ENCODE measurements at places on chromosomes 6 and 20. TPM values are rescaled to one million over a fixed set of nuclear protein-coding genes. Genes with fewer than 3 reads are reported as not detected.

FOXS1 gene
- total RNA-seq: 2.3 TPM

DNA sequence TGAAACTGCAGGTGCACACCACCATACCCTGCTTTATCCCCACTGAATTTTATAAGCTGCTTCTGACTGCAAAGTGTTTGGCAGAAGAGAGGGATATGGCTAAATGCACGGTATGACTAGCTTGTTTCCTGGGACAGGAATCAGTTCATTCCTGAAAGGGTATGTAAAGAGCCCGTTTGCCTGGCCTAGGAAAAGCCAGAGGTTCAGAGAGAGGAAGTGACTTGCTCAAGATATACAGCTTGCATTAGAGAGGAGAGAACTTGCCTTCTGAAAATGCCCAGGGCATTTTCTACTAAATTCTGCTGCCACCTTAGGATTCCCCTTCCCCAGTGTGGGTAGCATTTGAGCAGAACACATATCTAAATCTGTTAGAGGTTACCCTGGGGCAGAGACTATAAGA, 683 bp upstream of the GCNT2 start:
- DNase-seq: peak; percentile 4
- H3K4me3 ChIP-seq: no peak overlapping the region
- H3K36me3 ChIP-seq: no peaks in the 10 kb centered on the region
- H3K4me1 ChIP-seq: no peaks in the 10 kb centered on the region
- H3K27ac ChIP-seq: peak overlapping the region; percentile 75

- peaks cover 6% of the 10 kb centered on the region for H3K27me3 ChIP-seq
- no peaks in the 10 kb centered on the region for H3K36me3 ChIP-seq
- H3K4me3 ChIP-seq: no peak overlapping the region
- H3K4me1 ChIP-seq: peaks cover 7% of the 10 kb centered on the region
These were observed 129.4 kb downstream of the CDH26 start for GRCh38 chr20:60087563-60088105.

CYP21A2 gene
- 1.5 TPM for total RNA-seq

GRCh38 chr6:22194188-22194921, 102.5 kb downstream of the PRL start:
- DNase-seq: no peak
- no peaks in the 10 kb centered on the region for H3K36me3 ChIP-seq
- no peak overlapping the region for H3K4me3 ChIP-seq
- H3K4me1 ChIP-seq: no peaks in the 10 kb centered on the region
- no peaks in the 10 kb centered on the region for H3K27me3 ChIP-seq

GRCh38 chr6:54445207-54445606, 137.0 kb downstream of the TINAG start:
- H3K36me3 ChIP-seq: no peaks in the 10 kb centered on the region
- H3K4me1 ChIP-seq: no peaks in the 10 kb centered on the region

RUNX2 gene
- 6.7 TPM for total RNA-seq

- H3K27ac ChIP-seq: no peak overlapping the region
- H3K4me1 ChIP-seq: peaks cover 11% of the 10 kb centered on the region
- no peaks in the 10 kb centered on the region for H3K36me3 ChIP-seq
- no peak for DNase-seq
- H3K4me3 ChIP-seq: no peak overlapping the region
These were observed 60.6 kb downstream of the ANKS1A start for GRCh38 chr6:34949636-34950035.

DNA sequence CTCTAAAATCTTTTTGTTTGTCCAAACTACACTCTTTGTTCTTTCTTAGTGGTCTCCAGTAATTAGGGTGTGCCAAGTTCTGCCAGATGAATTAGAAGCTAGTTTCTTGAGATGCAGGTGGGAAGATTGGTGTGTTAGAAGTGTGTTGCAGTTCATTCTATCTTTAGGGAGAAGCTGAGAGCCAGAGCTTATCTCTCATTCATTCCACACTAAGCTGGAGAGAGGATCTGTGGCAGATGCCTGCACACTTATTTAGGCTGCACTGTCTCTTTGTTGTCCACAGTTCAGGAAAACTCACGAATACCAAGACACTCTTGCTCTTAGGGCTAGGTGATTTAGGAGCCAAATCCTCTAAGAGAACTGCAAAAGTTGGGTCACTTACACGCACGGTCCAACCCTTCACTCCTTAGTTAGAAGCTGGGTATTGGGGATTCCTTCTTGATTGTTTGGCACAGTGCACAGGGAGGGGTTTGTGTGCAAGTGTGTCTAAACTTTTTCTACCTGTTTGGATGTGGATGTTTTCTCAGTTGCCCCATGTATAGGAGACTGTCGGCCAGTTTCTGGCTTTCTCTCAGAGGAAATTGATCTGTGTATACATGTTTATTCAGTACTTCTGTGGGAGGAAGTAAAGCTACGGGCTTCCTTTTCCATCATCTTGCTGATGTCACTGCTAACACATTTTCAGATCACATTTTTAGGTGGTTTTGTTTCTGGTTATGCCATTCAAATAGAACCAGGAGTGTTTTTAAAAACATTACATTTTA, 49.5 kb downstream of the SMAP1 start:
- no peaks in the 10 kb centered on the region for H3K36me3 ChIP-seq
- H3K27me3 ChIP-seq: no peaks in the 10 kb centered on the region
- DNase-seq: peak; percentile 12
- H3K4me3 ChIP-seq: no peak overlapping the region
- H3K4me1 ChIP-seq: no peaks in the 10 kb centered on the region

LHFPL5 gene
- not detected for total RNA-seq

DNA sequence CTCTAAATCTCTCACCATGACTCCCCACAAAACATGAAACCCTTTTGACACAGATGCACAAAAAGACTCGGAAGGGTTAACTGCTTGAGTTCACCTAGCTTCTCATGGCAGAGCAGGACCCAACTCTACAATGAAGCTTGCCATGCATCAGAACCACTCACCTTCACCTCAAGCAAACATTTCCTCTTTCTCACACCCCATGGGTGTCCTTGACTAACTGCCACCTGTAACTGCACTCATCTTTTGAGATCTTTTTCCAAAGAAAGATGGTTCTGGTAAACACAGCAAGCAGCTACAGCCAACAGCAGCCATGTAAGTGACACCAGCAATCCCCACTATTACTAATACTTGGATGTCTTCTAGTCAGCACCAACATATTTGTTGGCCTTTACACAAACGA, 76.5 kb downstream of the EFHC1 start:
- H3K4me3 ChIP-seq: no peak overlapping the region
- H3K4me1 ChIP-seq: peaks cover 7% of the 10 kb centered on the region
- H3K36me3 ChIP-seq: peaks cover 12% of the 10 kb centered on the region
- DNase-seq: no peak

- H3K27me3 ChIP-seq: no peaks in the 10 kb centered on the region
- peaks cover 44% of the 10 kb centered on the region for H3K36me3 ChIP-seq
- H3K4me1 ChIP-seq: peaks cover 5% of the 10 kb centered on the region
- H3K4me3 ChIP-seq: no peak overlapping the region
These were observed 19.7 kb downstream of the FAM217A start for GRCh38 chr6:4059115-4059777.

GRCh38 chr6:68776354-68776753, 141.3 kb downstream of the ADGRB3 start:
- H3K27ac ChIP-seq: no peak overlapping the region
- no peak overlapping the region for H3K4me3 ChIP-seq
- H3K36me3 ChIP-seq: no peaks in the 10 kb centered on the region
- H3K4me1 ChIP-seq: no peaks in the 10 kb centered on the region
- H3K27me3 ChIP-seq: no peaks in the 10 kb centered on the region
- no peak for DNase-seq

DNA sequence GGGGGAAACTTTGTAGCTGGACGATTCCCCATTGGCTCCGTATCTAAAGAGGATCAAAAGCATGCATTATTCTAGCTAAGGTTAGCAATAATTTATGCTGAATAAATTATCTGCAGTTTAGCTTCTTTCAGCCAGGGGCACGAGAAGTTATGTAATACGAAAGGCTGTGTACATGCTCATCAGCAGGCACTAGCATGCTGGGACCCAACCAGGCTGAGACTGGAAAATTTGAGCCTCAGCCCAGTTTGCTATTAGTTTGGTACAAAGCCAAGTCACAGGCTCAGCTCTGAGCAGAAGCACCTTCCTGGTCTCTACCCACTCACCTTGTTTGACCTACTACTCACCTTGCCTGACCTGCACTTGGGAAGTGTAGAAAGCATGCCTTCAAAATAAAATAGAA, 328.1 kb upstream of the ARID1B start:
- H3K36me3 ChIP-seq: no peaks in the 10 kb centered on the region
- no peak overlapping the region for H3K27ac ChIP-seq
- H3K27me3 ChIP-seq: no peaks in the 10 kb centered on the region
- H3K4me1 ChIP-seq: no peaks in the 10 kb centered on the region
- DNase-seq: peak; percentile 9

DNA sequence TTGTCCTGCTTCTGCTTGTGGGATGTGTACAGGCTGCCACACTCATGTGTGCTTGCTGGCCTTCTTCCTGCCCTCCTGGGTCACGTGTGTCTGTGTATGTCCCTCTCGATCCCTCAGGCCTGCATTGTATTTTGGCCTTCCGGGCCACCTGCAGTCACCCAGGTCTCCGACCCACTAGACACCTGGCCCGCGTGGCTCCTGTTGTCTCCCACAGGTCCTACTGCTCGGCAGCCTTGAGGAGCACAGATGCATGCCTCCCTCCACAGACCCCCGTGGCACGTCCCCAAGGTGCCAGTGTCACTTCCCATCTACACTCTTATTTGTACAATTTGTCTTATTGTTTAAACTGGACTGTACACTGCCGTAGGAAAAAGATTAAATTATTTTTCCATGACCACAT, 43.1 kb downstream of the FOXC1 start:
- H3K27me3 ChIP-seq: no peaks in the 10 kb centered on the region
- no peak overlapping the region for H3K4me3 ChIP-seq
- no peaks in the 10 kb centered on the region for H3K4me1 ChIP-seq
- DNase-seq: no peak
- H3K27ac ChIP-seq: no peak overlapping the region

CPXM1 gene
- 5.1 TPM for total RNA-seq

- no peaks in the 10 kb centered on the region for H3K27me3 ChIP-seq
- DNase-seq: no peak
- H3K4me1 ChIP-seq: no peaks in the 10 kb centered on the region
- H3K27ac ChIP-seq: no peak overlapping the region
These were observed 3.0 kb upstream of the SSR1 start for GRCh38 chr6:7315948-7316365.

DNA sequence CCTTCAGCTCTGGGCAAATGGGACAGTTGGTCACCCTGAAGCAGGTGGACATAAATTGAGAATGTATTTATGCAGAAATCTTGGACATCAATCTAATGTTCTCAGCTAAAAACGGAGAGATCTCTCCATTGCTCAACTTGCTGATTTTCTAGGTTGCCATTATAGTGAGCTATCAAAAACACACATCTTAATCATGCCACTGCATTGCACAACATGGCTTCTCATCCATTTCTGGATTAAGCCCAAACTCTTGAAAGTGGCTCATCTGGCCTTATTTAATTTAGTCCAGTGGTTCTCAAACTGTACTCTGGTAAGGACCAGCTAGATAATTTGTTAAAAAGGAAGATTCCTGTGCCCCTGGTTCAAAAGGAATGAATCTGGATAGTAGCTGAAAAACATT, 324.9 kb upstream of the CITED2 start:
- H3K4me1 ChIP-seq: no peaks in the 10 kb centered on the region
- H3K4me3 ChIP-seq: no peak overlapping the region
- no peaks in the 10 kb centered on the region for H3K27me3 ChIP-seq
- H3K27ac ChIP-seq: no peak overlapping the region

GRCh38 chr6:20998748-20999448, 464.6 kb downstream of the CDKAL1 start:
- H3K4me1 ChIP-seq: peaks cover 14% of the 10 kb centered on the region
- no peak overlapping the region for H3K4me3 ChIP-seq
- no peak for DNase-seq
- H3K27ac ChIP-seq: no peak overlapping the region
- no peaks in the 10 kb centered on the region for H3K36me3 ChIP-seq

DNA sequence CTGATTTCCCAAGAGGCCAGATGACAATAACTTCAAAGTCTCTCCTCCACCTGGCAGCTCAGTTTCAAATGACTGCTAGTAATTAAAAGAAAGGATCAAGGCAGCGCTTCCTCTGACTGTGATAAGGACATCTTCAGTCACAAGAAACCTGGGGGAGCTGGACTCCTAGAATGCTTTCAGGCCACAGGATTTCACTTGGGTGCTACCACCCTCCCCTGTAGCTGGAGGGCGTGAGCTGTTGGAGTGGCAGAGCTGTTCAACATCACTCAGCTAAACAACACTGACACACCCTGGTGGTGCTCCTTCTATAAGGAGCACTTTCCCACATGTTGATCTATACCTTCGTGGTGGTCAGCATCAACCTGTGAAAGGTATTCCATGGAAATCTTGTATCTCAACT, 2.2 kb upstream of the CNR1 start:
- no peaks in the 10 kb centered on the region for H3K36me3 ChIP-seq
- H3K4me1 ChIP-seq: peaks cover 5% of the 10 kb centered on the region
- H3K27me3 ChIP-seq: peaks cover 5% of the 10 kb centered on the region
- no peak for DNase-seq
- no peak overlapping the region for H3K27ac ChIP-seq

DNA sequence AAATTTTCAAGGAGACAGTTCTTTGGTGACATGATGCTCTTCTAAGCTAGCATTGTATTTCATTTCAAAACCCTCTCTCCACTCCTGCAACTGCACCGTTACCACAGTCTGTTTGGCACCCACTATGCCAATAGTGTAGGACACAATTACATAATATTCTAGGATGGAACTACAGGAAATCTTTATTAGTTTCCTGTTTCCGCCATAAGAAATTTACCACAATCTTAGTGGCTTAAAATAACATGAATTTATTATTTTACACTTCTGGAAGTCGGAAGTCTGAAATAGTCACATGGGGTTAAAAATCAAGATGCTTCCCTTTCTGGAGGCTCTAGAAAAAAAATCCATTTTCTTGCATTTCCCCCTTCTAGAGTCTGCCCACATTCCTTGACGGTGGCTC, 733.1 kb downstream of the HDGFL1 start:
- no peaks in the 10 kb centered on the region for H3K36me3 ChIP-seq
- no peak overlapping the region for H3K4me3 ChIP-seq
- no peaks in the 10 kb centered on the region for H3K4me1 ChIP-seq
- no peak for DNase-seq

NFS1 gene
- total RNA-seq: 24.1 TPM

CAP2 gene
- 5.7 TPM for total RNA-seq
